Ovary (tissue), 10 donors: ENCODE measurements at places on chromosomes 6 and 20. TPM values are rescaled to one million over a fixed set of nuclear protein-coding genes. Genes with fewer than 3 reads are reported as not detected.

Gene DYNLT2
- total RNA-seq, result 3.1 TPM

Gene VNN1
- 0.31 TPM for total RNA-seq

Gene PPP1R11
- total RNA-seq, result 50.8 TPM

Gene HSPA12B
- total RNA-seq, result 6.5 TPM

GRCh38 chr6:1840491-1841121, 230.9 kb downstream of the FOXC1 start:
- no peak overlapping the region for H3K4me3 ChIP-seq
- peaks cover 7% of the 10 kb centered on the region for H3K4me1 ChIP-seq
- no peaks in the 10 kb centered on the region for H3K27me3 ChIP-seq

- no peaks in the 10 kb centered on the region for H3K27me3 ChIP-seq
- no peaks in the 10 kb centered on the region for H3K36me3 ChIP-seq
- H3K4me3 ChIP-seq, result no peak overlapping the region
- H3K27ac ChIP-seq, result no peak overlapping the region
- DNase-seq, result no peak
- H3K4me1 ChIP-seq, result no peaks in the 10 kb centered on the region
Observed at GRCh38 chr6:718345-718744, 25.4 kb upstream of the EXOC2 start.

DNA sequence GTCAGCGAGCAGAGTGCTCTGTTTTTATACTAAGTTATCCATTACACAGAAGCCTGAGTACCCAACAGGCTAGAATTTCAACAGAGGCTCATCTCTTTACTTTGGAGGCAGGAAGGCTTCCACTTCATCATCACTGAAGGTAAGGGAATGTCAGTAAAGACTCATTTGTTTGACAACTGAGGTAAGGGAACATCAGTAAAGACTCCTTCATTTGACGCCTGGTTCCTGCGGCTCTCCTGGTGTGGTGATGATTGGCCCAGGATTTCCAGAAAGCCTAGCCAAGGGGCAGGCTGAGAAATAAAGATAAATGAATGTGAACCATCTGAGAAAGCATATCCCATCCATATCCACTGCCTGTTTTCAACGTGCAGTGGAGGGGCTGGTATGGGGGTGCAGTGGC, 244.6 kb upstream of the ECI2 start:
- H3K36me3 ChIP-seq, result no peaks in the 10 kb centered on the region
- no peaks in the 10 kb centered on the region for H3K4me1 ChIP-seq
- no peaks in the 10 kb centered on the region for H3K27me3 ChIP-seq
- H3K4me3 ChIP-seq, result no peak overlapping the region

- DNase-seq, result no peak
- no peaks in the 10 kb centered on the region for H3K36me3 ChIP-seq
- no peaks in the 10 kb centered on the region for H3K4me1 ChIP-seq
- no peak overlapping the region for H3K4me3 ChIP-seq
Observed at GRCh38 chr6:94041945-94042709, 622.8 kb upstream of the EPHA7 start.

GRCh38 chr20:38114353-38114791, 50.7 kb downstream of the TGM2 start:
- DNase-seq, result no peak
- no peak overlapping the region for H3K27ac ChIP-seq
- no peaks in the 10 kb centered on the region for H3K4me1 ChIP-seq
- H3K36me3 ChIP-seq, result no peaks in the 10 kb centered on the region

GRCh38 chr6:166769648-166770047, 142.6 kb upstream of the RPS6KA2 start:
- no peak overlapping the region for H3K27ac ChIP-seq
- no peaks in the 10 kb centered on the region for H3K4me1 ChIP-seq
- H3K36me3 ChIP-seq, result no peaks in the 10 kb centered on the region
- H3K27me3 ChIP-seq, result no peaks in the 10 kb centered on the region
- DNase-seq, result no peak

- no peaks in the 10 kb centered on the region for H3K27me3 ChIP-seq
- H3K36me3 ChIP-seq, result no peaks in the 10 kb centered on the region
- DNase-seq, result no peak
- H3K27ac ChIP-seq, result no peak overlapping the region
Observed at GRCh38 chr20:5705827-5706226, 44.4 kb upstream of the SHLD1 start.

DNA sequence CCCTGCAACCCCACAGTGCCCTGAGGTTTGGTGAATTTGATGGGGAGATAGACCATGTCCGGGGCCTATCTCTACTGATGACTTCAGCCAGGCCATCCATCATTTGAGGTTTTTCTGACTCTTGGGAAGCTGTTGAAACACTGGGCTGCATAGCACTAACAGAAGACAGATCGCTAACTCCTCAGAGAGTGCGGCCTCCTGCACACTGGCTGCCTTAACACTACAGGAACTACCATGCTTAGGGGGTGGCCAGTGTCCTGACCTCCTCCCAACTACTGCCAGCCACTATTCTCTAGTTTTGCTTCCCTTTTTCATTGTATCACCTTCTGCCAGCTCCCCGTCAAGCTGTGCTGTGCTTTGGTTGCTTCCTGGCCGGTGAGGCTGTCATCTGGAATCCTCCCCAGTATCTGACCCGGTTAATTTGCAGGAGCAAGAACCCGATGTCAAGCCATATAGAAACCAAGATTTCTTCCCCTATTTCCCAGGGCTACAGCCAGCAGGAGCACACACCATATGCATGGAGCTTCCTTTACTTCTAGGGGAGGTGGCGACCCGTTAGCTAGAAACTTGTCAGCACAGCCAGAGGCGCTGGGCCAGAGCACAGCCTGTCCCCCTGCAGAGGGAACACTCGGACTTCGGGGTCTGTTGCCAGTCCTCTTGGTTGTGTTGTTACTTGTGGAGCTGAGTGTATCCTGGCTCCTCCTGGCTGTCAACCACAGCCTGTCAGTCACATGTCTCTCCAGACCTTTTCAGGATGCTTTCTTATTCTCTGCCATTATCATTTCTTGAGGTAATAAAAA, 57.3 kb upstream of the TRAF3IP2 start:
- no peaks in the 10 kb centered on the region for H3K36me3 ChIP-seq
- no peak overlapping the region for H3K4me3 ChIP-seq
- DNase-seq, result peak; percentile 37
- H3K27ac ChIP-seq, result no peak overlapping the region
- H3K27me3 ChIP-seq, result no peaks in the 10 kb centered on the region
- peaks cover 18% of the 10 kb centered on the region for H3K4me1 ChIP-seq

GRCh38 chr6:158789115-158789917, 29.9 kb downstream of the EZR start:
- H3K27ac ChIP-seq, result no peak overlapping the region
- no peak for DNase-seq
- H3K27me3 ChIP-seq, result no peaks in the 10 kb centered on the region
- peaks cover 2% of the 10 kb centered on the region for H3K4me1 ChIP-seq
- no peak overlapping the region for H3K4me3 ChIP-seq

DNA sequence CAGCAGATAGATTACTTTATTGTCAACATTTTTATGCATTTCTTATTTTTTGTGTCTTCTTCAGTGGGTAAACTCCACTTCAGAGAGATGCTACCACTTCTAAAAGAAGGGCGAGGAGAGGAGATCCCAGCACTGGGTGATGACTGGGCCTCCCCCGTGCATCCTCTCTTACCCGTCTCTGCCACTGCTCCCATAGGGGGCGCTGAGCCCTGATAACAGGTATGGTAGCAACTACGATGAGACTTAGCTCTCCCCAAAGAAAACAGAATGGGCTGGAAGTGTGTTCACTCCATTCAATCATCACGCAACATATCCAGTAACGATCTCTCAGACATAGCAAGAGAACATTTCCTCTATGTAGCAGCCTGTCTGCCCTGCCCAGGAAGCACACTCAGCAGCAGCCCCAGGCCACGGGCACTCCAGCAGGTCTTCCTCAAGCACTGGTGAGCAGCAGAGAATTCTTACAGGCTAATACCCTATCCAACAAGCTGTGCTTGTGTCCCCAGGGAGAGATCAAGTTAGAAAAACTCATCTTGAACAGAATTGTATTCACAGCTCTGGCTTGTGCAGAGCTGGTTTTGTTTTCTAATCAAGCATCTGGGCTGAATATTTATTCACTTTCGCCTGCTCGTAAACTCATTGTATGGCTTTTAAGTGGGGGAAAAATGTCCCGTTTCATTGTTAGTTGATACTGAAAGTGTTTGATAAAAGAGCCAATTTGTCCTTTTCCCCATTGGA, 533.1 kb upstream of the CDH4 start:
- H3K27me3 ChIP-seq, result no peaks in the 10 kb centered on the region
- no peak overlapping the region for H3K4me3 ChIP-seq
- H3K36me3 ChIP-seq, result no peaks in the 10 kb centered on the region
- no peak overlapping the region for H3K27ac ChIP-seq

GRCh38 chr20:53873230-53873604, 197.2 kb downstream of the BCAS1 start:
- H3K36me3 ChIP-seq, result no peaks in the 10 kb centered on the region
- no peak overlapping the region for H3K27ac ChIP-seq
- H3K4me3 ChIP-seq, result no peak overlapping the region
- H3K4me1 ChIP-seq, result peaks cover 3% of the 10 kb centered on the region
- no peaks in the 10 kb centered on the region for H3K27me3 ChIP-seq

DNA sequence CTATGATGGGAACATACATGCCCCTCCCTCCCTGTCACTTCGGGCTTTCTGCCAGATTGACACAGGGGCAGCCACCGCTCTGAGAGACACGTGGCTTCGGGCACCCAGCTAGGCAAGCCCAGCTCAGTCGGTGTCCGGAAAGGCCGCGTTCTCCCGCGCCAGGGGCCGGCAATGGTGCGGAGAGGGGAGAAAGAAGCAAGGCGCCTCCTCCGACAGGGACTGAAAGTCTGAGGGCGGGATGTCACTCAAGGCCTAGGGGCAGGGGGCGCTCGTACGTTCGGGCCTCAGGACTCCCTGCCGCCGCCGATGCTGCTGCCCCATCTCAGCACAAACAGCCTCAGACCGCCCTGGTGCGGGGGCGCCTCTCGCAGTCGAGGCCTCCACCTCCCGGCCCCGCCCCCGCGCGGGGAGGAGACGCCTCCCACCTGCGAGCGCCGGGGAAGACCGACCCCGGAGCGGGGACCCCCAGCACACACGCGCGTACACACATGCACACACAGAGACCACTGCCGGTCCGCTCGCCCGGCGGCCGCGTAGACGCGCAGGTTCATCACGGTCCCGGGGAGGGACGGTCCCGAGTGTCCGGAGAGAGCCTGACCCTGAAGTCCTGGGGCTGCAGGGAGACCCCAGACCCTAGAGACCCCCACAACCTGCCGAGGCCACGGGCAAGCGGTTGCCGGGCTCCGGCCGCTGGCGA, 1.9 kb downstream of the GRM4 start:
- H3K4me3 ChIP-seq, result no peak overlapping the region
- no peaks in the 10 kb centered on the region for H3K36me3 ChIP-seq
- H3K27ac ChIP-seq, result no peak overlapping the region
- peaks cover 11% of the 10 kb centered on the region for H3K4me1 ChIP-seq
- DNase-seq, result no peak

DNA sequence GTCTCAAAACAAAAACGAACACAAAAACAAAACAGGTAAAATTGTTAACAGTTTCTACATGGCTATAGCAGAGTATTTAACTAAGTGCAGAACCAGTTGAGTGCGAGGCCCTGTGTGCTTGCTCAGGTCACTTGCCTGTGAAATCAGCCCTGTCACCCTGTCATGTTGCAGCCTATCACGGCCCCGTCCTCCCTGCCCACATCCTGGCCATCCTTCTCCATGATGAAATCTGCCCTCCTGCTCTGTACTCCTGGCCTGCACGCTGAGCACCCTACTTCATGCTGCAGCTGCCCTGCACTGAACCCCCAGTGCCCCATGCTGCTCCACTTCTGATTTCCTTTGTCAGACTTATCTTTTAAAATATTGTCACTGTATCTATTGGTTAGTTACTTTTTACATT, 62.4 kb downstream of the DTD1 start:
- no peaks in the 10 kb centered on the region for H3K36me3 ChIP-seq
- peaks cover 5% of the 10 kb centered on the region for H3K4me1 ChIP-seq
- DNase-seq, result no peak
- no peak overlapping the region for H3K4me3 ChIP-seq
- H3K27me3 ChIP-seq, result no peaks in the 10 kb centered on the region

DNA sequence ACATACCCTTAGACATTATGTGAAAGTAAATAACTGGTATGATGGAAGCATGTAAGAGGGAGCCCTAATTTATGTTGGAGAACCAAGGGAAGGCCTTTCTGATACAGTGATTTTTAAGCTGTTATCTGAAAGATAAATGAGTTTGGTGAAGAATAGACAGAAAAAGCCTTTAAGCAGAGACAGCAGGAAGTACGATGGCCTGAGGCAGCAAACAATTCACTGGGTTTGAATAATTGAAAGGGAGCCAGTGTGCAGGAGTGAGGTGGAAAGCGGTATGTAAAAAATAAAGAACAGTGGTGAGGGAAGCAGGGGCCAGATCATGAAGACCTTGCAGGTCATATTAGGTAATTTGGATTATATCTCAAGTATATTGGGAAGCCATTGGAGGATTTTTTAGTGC, 4.1 kb upstream of the RAB23 start:
- H3K4me3 ChIP-seq, result no peak overlapping the region
- H3K27ac ChIP-seq, result no peak overlapping the region
- DNase-seq, result no peak
- no peaks in the 10 kb centered on the region for H3K27me3 ChIP-seq
- H3K4me1 ChIP-seq, result no peaks in the 10 kb centered on the region

DNA sequence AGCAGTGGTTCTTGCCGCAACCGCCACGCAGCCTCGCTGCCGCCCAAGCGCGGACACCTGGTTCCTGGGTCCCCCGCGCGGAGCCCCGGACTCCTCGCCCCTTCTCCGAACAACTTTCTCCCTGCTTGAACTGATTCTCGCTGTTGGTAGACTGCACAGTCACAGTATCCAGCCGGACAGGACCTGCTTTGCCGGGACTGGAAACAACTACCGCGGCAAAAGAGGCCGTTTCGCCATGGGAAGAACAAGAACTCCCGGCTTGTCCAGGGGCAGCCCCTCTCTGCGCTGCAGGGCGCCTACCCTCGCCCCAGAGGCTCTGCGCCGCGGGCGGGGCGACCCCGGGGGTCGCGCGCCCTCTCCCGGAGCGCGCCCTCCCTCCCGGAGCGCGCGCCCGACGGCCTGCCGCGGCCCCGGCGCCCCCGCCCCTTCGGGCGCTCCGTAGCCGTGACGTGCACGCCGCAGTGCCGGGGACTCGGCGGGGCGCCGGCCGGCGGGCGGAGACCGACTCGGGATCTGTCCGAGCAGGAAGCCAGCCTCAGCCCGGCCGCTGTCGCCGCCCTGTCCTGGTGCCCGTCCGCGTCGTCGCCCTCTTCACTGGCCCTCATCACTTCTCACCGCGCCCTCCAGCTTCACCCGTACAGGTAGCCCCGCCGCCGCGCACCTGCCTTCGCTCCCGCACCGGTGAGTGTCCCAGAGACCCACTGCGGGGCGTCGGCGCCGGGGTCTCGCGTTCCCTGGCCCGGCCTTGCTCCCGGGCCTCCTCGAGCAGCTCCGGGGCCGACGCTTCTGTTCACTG, at the start of gene MYO6:
Gene MYO6, plus strand, starts transcription at position 497 of the 796 bp plus-strand sequence. CDS start 68,309 bp downstream, outside the sequence.
- H3K27me3 ChIP-seq, result no peaks in the 10 kb centered on the region
- peak within 1 kb of the TSS; percentile 70 for H3K27ac ChIP-seq
- H3K4me1 ChIP-seq, result peaks cover 2% of the 10 kb centered on the region
